ENCODE measurements at places on chromosomes 4 and X.

DNA sequence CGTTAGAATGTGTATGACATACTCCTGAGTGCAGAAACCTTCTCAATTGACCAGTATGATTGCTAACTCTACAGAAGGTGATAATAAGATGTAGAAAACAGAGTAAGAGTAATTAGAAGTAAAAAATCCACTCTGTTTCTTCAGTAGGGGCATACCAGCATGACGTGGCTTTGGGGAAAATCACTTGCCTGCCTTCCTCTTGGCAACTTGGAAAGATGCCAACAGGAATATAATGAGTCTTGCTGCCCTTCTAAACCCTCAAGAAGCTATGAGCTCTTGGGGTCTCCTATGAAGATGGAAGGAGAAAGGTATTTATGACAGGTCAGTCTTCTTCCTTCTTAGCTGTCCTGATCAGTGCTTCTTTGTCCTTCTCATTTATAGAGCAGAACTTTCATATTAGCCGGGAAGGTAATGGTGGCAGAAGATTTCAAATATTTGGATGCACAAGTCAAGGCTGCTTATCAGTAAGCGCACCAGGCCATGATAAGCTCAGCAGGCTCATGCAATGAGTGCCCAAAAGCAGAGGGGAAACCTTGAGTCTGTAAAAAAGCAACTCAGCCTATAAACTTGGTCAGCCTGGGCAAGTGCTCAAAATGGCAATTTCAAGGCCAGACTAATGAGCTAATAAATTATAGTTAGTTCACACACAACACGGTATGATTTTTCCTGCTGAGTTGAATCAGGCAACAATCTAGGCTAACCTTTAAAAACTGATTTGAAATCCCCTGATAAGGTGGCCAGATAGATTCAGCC is 69.7 kb upstream of the PPARGC1A start:
- no peak for DNase-seq

DNA sequence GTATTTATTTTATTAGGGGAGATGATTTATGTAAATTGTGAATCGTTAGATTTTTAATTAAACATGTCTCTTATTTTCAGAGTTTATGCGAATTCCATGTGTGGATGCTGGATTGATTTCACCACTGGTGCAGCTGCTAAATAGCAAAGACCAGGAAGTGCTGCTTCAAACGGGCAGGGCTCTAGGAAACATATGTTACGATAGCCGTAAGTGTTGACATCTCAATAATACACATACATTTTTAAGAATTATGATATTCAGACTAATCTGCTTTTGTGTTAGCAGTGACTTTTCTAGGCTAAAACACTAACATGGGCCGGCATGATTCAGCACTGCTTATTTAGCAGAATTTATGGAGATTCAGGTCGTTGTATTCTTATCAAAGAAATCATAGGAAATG is 91.2 kb downstream of the RAP1GDS1 start:
- no peak for DNase-seq

GRCh38 chr4:188627892-188628291 is 488.7 kb downstream of the TRIML1 start:
- DNase-seq: no peak

DNA sequence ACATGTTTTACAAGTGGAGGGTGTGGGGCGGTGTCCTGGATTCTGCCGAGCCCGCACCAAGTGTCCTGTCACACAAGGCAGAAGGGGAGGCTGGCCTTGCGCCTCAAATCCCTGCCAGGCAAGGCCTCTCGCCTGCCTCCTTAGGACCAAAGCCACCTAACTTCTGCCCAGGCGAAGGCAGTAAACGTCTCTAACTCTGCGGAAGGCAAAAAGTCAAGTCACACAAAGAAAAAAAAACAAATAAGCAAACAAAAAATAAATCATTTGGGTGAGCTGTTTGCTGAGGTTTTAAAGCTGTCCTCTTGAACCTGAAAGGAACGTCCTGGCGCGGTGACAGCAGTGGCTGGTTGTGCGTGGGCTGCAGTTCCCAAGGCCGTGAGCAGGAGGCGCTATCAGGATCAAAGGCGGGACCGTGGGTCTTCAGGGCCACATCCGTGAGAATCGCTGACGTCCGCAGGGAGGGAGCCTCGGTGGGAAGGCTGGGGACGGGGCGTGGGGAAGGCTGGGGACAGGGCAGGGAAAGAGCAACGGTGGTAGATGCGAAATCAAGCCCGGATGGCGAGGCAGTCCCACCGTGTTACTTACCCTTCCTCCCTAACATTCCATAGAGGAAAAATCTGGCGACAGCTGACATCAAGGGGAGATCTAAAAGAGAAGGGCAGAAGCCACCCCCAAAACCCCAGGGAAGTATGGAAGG is 99.1 kb downstream of the TRAPPC11 start:
- peak; percentile 71 for DNase-seq

DNA sequence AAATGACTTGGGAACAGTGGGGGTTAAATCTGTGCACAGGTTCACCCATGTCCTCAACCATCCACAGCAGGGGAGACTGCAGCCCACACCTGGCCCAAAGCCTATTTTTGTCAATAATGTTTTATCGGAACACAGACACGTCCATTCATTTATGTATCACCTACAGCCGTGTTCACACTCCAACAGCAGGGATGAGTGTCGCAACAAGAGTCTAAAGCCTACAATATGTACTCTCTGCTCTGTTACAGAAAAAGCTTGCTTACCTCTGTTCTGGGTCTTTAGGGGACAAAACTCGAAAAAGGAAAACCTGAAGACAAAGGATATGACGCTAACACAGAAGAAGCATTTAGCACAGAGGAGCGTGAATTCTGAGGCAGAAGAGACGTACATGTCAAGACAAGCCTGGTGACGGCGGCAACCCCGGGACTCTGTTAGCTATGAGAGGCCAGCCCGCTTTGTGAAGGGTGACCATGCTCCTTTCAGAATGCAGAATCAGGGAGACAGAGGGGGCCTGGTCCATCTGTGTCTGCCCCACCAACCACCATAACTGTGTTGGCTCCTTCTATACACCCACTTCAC is 45.5 kb downstream of the AFAP1 start:
- DNase-seq: no peak

- no peak for DNase-seq
Observed at GRCh38 chrX:109312757-109313156, 169.1 kb downstream of the GUCY2F start.

GRCh38 chr4:112093636-112094202 is 51.5 kb upstream of the FAM241A start:
- no peak for DNase-seq

- DNase-seq: peak; percentile 45
Observed at GRCh38 chrX:51802917-51803688, 59.9 kb downstream of the GSPT2 start.

GRCh38 chr4:54230484-54231418 is 1.7 kb downstream of the PDGFRA start:
- DNase-seq: no peak

DNA sequence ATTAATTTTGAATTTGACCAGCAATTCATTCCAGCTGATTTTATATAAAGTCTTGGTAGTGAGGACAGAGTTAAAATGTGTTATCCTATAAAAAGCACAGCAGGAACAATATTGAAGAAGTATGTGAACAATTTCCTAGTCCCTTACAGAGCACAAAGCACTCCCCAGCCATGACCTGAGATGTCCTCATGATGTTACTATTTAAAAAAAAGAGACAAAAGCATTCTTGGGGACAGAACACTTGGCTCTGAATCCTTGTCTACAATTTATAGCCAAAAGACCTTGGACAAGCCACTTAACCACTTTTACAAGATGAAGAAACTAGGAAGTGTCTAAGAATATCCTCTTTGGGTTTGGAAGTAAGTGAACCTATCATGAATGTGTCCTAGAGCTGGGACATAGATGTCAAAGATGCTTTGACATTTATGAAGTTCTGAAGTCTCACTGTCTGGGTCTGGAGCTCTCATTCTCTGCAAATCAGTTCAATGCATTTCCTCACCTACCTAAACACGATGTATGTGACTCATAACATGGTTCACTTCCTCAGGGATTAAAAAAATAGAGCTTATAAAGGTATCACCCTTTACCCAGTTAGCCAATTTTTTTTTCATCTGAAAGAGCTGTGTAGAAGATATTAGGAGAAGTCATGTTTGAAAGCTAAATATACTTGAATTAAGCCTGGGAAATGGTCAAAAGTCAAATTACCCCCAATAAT is 61.4 kb downstream of the IGFBP7 start:
- DNase-seq: no peak

DNA sequence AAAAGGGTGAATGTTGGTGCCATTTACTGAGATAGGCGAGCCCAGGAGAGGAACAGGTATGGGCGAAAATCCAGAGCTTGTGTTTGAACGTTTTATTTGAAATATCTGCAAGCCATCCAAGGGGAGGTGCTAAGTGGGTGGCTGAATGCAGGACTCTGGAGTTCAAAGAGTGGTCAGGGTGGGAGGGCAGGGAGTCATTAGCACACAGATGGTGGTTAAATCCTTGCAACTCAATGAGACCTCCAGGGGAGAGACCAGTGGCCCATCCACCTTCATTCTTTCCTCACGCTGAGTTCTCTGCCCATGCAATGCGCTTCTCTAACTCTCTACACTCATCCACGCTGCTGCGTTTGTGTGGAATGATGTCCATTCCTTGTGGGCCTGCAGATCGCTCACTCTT is 101.1 kb downstream of the VCX3B start:
- no peak for DNase-seq

GRCh38 chrX:35858906-35859305 is 60.6 kb upstream of the CFAP47 start:
- no peak for DNase-seq

DNA sequence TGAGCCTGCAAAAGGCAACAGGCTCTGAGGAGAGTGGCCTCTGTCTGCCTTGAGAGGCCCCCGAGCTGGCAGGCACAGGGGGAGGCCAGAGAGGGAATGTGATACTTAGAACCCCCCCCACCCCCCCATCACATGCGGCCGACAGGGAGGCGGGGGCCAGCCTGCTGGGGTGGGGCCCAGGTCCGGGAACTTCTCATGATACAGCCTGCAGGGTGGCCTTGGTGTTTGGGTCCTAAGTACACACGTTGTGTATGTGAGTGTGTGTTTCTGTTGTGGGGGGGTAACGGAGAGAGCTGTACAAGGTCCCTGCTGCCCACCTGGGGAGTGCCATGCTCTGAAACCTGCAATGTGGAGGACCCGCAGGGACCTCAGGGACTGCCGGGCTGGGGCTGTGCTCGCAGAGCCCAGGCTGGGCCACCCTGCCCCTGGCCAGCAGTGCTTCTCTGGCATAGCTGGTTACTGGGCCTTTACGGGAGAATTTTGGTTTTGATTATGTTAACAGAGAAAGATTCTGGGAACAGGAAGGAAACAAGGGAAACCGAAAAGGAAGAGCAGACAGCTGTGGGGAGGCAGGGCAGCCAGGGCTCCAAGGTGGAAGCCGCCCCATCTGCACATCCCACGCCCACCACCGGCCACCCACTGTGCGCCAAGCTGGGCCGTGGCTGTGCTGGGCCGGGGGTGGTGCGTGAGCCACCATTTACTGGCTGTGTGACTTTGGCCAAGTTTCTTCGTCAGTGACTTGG is 19.9 kb downstream of the SH3BP2 start:
- no peak for DNase-seq

DNA sequence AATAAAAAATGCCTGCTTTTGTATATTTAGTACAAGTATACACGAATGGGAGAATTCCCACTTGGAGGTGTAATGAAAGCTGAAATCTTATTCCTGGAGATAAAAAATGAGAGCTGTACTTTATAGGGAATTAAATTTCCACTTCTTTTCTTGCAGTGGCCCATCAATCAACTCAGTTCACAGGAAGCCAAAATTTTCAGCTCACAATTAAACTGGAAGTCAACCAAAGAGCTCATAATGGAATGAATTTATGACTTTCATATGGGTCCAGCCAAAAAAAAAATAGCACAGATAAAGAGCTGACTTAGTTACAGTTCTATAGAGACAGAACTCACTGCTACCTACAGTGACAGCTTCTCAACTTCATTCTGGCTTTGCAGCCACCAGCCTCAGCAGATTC is 115.2 kb upstream of the TBC1D9 start:
- DNase-seq: no peak

DNA sequence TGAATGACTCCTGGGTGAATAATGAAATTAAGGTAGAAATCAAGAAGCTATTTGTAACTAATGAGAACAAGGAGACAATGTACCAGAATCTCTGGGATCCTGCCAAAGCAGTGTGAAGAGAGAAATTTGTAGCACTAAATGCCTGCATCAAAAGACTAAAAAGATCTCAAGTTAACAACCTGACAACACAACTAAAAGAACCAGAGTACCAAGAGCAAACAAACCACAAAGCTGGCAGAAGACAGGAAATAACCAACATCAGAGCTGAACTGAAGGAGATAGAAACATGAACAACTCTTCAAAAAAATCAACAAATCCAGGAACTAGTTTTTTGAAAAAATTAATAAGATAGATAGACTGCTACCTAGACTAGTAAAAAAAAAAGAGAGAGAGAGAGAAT is 8.4 kb downstream of the CFAP299 start:
- no peak for DNase-seq

DNA sequence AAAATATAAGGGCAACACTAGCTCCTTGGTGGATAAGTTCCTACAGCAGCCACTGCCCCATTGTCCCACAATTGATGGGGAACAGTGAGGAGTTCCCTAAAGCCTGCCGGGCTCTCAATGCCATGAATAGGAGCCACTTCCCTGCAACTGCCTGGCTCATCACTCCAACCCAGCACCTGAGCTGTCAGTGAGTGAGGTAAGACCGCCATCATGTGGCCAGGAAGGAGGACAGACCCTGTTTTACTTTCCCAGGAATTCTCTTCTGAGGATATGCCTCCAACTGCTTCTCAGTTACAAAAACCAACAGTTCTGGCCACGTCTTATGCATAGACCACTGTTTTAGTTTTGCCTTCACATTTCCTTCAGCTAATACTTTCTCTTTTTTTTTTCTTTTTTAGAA is 45.5 kb downstream of the SRPX start:
- peak; percentile 50 for DNase-seq

GRCh38 chr4:183445097-183445428 is 627 bp downstream of the CDKN2AIP start:
- DNase-seq: peak; percentile 67

DNA sequence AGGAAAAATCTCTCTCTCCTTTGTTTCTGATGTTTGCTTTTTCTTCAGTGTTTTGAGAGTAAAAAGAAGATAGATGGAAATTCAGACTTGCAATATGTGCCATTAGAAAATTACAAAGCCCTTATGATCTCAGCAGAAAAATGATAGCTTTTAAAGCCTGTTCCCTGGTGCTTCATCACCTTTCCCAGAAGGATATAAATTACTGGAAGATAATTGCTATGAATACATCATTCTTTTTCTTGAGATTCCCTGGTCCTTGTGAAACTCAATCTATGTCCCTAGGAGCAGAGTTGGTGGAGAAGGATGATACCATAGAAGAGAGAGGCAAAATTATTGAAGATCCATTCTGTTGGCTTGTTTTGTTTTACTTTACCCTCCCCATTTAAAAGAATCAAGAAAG is 86.5 kb downstream of the GLRA3 start:
- DNase-seq: no peak

GRCh38 chr4:25158817-25159216 is 1.4 kb downstream of the SEPSECS start:
- no peak for DNase-seq

GRCh38 chr4:82213485-82214417 is 160.0 kb downstream of the HNRNPD start:
- DNase-seq: no peak

GRCh38 chr4:98514741-98515469 is 143.5 kb downstream of the TSPAN5 start:
- peak; percentile 22 for DNase-seq

Data from iPS-NIHi11 (cell line).